ENCODE measurements at places on chromosomes 16 and 17.

DNA sequence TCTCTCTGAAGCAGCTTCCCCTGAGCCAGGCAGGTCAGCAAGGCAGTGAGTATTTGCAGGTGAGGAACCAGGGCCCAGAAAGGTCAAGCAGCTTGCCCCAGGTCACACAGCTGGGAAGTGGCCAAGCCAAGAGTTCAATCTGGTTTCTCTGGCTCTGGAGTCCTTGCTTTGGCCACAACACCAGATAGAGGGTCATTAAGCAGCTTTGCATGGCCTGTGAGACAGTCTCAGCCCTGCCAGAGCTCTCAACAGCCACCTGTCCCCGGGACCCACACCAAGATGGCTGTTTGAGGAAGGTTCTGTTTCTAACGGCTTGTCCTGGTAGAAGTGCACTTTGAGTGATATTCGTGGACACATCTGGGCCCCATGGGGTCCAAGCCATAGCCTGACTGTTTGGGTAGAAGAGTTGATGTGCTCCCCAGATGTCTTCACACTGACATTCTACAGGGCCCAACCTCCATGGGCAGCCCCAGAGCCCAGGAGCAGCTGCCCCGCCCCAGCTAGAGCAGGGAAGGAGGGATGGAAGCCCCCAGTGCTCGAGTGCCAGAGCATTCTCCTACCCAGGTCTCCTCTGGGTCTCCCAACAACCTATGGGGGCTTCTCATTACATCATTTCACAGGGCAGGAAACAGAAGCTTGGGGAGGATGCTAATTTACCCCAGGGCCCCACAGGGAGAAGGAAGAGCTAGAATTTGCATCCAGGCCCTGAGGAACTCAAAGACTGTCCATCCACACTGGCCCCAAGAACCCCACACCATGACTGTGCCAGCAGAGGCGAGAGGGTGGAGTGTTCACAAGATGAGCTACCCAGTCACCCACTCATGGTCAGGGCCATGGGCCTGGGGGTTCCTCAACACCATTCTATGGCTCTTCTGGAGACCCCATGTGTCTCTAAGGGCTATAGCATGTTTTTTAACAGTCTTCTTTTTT lies 107.3 kb upstream of the CDH5 start:
- no peak for DNase-seq

- no peak for DNase-seq
Measured at GRCh38 chr16:50521246-50521900, 26.8 kb upstream of the NKD1 start.

DNA sequence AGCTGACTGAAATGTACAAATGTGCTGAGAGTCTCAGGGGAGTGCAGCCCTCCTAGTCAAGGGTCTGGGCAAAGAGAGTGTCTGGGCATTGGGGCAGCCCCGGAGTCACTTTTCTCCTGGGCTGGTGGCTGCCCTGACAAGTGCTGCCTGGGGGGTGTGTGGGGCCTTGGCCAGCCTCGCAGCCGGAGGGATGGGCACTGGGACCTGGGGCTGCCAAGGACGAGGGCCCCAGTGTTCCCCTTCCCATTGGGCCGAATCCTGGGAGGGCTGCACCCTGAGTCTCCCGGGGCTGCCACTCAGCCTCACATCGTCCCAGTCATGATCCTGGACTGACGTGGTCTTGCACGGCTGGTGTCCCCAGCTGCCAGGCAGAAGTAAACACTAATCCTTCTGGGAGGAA lies 132.3 kb downstream of the BANP start:
- DNase-seq, result no peak

GRCh38 chr17:74742153-74742515 lies 5.1 kb downstream of the RAB37 start:
- no peak for DNase-seq

DNA sequence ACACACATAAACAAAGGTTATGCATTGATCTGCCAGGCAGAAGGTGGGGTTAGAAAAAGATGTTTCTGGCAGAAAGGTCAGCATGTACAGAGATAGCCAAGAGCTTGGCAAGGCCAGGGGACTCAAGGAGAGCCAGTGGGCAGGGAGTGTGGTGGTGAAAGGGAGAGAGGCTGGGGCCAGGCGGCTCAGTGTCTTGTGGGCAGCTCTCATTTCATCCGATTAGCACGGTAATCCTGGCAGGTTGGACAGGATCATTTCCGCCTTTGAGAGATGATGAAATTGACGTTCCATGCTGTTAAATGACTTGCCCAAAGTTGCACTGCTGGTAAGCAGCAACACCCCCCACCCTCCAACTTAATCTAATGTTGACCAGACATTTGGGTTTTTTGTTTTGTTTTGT lies 3.6 kb downstream of the CHD9 start:
- DNase-seq, result no peak

- DNase-seq, result no peak
Measured at GRCh38 chr16:83136924-83137323, 510.2 kb downstream of the CDH13 start.

DNA sequence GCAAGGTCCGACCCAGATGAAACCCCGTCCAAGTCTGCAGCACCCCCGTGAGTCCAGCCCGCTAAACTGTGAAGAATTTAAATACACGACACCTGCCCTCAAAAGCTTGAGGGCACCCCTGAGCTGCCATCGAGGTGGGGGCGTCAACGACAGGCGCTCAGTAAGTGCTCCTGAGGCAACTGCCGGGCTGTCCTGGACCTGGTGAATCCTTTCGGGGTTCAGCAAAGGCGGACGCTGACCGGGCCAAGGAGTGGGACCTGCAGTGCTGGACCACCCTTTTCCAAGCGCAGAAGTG lies 512 bp upstream of the ENDOV start:
- DNase-seq, result no peak

DNA sequence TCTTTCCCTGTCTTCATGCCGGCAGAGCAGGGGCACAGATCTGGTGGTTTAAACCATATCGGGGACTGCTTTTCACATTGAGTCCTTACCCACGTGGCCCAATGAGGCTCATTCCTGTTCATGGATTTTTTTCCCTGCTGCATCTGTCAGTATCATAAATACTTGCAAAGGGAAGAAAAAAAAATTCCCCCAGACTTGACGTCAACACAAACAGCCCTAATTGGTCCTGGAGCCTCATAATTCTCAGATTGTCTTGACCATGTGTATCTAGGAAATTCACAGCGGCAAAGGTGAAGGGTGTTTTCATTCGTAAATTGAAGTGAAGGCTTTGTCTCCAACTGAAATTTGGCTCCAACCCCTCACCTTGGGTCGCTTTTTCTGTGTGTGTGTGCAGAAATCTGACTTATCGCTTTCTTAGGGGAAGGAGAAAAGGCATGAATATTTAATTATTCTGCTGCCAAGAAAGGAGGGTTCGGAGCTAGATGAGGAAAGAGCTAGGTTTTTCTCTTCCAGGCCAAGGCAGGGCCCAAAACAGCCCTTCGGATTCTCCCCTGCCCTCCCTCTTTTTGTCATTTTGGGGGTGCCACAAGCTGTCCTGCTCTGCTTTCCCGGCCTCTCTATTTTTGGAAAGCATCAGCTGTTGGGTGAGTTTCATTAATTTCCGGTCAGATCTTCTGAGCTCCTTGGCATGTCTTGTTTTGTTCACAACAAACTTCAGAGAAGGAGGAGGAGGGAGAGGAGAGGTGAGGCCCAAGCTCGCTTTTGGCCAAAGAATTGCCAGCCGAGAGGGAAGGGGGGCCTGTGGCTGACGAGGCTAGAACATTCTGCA lies 17.8 kb upstream of the CIBAR2 start:
- DNase-seq, result no peak

- DNase-seq, result no peak
Measured at GRCh38 chr16:31460582-31461002, 1.3 kb downstream of the ARMC5 start.

DNA sequence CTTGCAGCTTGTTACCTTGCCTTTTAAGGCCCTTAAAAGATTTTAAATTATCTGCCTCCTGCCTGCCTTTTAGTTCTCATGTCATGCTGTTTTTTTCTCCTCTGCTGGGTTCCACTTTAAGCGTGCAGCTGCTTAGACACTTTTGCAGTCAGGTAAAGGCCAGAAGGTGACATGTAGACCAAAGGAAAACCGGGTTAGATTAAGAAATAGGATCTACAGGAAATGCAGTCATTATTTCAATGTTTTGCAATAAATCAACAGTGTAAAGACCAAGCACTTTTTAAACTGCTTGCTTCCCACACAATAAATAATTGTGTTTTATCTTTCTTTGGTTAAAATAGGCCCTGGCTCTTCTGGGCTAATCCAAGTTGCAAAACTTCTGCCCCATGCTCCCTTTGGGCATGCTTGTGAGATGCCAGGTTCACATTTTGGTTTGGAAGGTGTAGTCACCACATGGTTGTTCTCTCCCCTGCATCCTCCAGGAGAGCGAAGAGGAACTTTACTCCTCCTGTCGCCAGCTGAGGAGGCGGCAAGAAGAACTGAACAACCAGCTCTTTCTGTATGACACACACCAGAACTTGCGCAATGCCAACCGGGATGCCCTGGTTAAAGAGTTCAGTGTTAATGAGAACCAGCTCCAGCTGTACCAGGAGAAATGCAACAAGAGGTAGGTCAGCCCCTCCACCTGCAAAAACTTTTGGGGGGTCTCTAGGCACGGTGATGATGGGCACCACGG lies 54.9 kb downstream of the SDR42E1 start:
- no peak for DNase-seq

DNA sequence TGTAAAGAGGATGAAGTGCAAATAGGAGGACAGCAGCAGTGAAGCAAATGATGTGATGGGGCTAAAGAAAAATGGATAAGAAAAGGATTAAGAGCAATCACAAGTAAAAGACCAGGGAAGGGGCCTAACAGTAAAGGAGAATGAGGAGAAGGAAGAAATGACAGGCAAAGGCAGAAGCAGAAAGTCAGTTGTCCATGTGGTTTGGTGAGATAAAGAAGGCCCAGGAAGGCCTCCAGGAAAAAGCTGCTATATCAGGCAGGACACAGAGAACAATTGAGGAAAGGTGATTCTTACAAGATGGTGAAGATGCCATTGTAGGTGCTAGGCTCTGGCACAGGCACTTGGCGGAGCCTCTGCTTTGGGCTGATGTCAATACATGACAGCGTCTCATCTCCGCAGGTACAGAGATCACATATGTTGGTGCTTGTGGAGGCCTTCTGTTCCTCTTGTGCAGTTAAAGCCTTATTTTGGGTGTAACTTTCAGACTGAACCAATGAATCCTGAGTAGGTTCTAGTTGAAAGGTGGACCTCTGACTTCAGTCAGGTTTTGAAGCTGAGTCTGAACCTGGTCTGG lies 18.1 kb downstream of the RDM1 start:
- no peak for DNase-seq

DNA sequence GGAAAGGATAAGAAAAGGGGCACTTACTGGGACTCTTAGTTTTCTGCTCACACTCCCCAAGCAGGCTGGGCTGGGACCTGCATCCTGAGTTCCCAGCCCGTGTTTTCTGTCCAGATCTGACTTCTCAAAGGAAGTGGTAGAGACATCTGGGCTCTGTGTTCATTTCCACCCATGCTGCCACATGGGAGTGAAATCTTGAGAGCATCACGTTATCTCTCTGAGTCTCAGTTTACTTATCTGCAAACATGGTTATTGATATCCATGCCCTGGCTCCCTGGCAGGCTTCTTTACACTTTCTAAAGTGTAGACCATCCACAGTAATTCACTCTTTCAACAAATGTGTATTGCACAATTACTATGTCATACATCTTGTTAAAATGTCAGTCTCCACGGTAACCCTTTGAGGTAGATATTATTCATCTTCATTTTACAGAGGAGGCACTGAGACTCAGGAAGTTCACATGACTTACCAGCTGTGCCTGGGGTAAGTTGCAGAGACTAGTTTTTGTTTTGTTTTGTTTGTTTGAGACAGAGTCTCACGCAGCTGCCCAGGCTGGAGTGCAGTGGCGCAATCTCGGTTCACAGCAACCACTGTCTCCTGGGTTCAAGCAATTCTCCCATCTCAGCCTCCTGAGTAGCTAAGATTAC lies 3.4 kb downstream of the ZNF688 start:
- DNase-seq, result no peak

- no peak for DNase-seq
Measured at GRCh38 chr16:3698941-3699340, 18.4 kb downstream of the TRAP1 start.

- no peak for DNase-seq
Measured at GRCh38 chr16:86082418-86083030, 183.6 kb downstream of the IRF8 start.

- no peak for DNase-seq
Measured at GRCh38 chr16:68460067-68460466, 11.8 kb upstream of the SMPD3 start.

- DNase-seq, result no peak
Measured at GRCh38 chr17:20109076-20109475, 99.9 kb downstream of the SPECC1 start.

Data from activated CD4-positive, alpha-beta T cell treated with anti-CD3 and anti-CD28 coated beads for 24 hours (primary cell).